NCI-H510A treated with DMSO at 0.1 percent for 48 hours (cell line): ENCODE measurements at places on chromosomes 7 and 10.

- DNase-seq: no peak
Measured at GRCh38 chr7:131895541-131896164, 339.2 kb upstream of the PODXL start.

DNA sequence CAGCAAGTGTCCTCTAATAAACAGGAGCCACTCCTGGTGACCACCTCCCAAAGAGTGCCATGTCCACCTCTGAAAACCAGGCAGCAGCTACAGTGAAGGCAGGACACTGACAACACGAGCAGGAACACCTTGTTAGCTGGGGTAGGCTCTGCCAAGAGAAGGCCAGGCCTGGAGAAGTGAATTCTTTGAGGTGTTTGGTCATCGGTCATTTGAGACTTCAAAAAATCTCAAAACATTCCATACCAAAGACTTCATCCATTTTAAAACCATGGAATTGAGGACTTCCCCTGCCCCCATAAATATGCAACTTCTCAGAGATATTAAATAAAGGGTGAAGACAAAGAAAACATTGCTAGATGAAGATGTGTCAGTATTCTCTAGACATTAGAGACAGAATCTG, 28.4 kb upstream of the OPALIN start:
- DNase-seq: no peak

DNA sequence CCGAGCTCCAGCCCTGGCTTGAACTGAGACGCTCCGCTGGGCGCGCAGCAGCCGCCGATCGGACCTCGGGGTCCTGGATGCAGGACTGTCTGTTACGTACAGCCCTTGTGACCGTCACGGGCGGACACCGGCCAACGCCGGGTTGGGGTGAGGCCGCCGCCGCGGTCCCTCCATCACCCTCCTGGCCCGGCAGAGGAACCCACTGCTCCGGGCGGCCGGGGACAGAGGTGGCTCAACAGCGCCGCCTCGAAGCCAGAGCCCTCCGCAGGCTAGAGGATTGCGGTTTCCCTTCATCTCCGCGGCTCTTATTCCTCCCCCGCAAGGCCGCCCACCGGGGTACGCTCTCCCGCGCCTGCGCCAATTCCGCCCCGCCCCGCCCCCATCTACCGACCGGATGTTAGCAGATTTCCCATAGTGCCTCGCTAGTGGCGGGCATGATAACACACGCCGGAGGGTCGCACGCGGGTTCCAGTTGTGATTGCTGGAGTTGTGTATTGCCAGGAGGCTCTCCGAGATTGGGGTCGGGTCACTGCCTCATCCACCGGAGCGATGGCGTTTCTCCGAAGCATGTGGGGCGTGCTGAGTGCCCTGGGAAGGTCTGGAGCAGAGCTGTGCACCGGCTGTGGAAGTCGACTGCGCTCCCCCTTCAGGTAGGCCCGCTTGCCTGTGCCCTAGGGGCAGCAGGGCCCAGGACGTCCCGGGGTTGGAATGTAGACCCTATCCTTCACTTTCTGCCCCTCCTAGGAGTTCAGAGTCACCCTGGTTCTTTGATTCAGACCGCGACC, at the start of gene TFAM:
TFAM (plus strand) TSS at position 412 of the 785 bp plus-strand sequence; CDS start at position 550, 138 bp downstream.
- DNase-seq: peak; percentile 78

DNA sequence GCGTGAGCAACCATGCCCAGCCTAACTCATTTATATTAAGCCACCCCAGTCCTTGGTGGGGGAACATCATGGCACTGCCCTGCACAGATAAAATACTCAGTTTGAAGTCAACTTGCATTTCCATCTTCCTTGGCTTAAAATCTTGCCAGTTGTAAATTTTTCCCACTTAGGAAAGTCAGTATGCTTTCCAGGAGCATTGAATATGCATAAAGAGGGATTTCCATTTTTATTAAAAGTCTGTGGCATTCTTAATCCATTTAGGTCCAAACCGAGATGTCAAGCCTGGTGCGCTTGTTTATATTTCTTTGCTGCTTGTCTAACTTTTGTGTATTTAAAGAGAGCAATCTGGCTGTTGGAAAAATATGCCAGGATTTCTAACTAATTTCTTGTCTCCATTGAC, 26.1 kb downstream of the MAP3K8 start:
- no peak for DNase-seq

DNA sequence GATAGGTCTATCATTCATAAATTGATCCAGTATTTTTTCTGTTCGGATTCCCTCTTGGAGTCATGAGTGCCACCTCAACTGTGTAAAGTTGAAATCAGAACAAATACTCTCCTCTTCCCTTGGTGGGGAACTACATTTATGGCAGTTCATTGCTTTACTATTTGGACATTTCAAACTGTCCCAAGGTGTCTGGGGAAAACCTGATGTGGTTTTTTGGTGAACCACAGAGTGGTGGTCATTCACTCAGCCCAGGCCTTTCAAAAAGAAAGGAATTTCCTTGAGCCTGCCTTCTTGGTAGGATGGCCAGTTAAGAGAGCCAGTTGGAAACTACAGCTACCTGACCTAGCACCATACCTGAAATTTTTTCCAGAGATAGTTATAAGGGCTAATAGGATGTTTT, 59.0 kb downstream of the ABCB1 start:
- no peak for DNase-seq

DNA sequence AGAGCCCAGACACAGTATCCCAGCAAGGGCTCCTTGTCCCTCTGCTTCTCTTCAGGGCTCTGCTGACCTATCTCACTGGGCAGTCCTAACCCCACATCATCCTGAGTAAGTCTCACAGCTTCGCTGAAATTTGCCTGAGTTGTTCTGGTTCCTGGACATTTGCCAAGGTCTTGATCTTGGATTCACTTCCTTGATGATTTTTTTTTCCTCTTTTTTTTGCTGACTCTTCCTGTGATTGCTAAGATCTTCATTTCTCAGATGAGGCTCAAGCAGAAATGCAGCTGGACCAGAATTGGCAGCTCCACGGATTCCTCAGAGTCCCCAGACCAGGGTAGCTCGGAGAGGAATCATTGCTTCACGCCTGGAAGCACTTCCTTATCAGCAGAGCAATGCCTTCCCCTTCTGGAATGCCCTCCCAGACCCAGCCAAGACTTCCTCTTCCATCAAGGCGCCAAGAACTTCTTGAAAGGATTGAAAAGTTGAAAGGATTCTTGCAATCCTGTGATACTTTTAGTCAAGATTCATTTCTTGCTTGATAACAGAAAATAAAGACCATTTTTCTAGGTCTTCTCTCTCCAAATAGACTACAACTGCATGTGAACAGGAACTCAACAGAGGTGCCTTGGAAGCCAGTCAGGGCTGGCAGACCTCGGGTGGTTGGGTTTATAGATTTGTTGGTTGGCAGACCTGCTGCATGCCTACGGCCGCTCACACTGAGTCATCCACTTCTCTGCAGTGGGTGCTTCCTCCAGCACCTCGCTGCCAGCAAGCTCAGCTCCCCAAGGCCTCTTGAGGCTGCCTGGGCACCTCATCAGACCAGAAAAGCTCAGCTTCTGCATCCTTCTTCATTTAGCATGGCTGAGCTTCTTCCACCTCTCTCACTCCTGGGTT, 8.8 kb upstream of the AFAP1L2 start:
- DNase-seq: no peak

- no peak for DNase-seq
Measured at GRCh38 chr10:98608411-98608810, 161.7 kb upstream of the HPS1 start.

GRCh38 chr7:51774178-51774577, 457.6 kb upstream of the COBL start:
- DNase-seq: no peak

GRCh38 chr10:34795334-34795733, 19.8 kb downstream of the PARD3 start:
- DNase-seq: no peak

DNA sequence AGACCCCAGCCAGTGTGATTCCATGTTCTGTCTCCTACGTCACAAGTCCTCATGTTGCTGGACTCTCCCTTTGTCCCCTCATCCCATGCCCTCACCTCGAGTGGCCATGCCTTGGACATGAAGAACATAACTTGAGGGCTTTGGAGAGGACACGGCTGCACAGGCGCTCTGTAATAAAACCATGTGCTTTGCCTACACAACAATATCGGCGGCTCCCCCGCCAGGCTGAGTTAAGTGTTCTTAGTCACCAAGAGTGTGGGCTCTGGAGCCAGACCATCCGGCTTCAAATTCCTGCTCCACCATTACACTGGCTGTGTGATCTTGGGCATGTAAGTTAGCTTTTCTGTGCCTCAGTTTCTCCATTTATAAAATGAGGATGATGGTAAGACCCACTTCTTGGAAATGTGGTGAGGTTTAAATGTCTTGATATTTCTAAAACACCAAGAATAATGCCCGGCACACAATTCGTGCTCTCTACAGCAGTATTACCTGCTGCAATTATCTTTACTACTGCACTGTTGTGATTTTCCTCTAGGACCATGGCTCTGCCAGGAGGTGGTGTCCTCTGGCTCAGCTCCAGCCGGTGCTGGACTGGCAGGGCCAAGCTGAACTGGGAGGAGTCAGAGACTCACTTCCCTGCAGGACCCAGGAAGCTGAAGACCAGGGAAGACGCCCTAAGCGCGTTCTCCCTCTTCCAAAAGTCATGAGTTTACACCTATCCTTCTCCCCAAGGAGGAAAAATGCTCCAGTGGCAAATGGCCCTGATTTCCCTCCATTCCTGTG, 15.7 kb downstream of the SLIT1 start:
- DNase-seq: peak; percentile 35

GRCh38 chr7:29995652-29996051, 6.1 kb upstream of the SCRN1 start:
- no peak for DNase-seq

DNA sequence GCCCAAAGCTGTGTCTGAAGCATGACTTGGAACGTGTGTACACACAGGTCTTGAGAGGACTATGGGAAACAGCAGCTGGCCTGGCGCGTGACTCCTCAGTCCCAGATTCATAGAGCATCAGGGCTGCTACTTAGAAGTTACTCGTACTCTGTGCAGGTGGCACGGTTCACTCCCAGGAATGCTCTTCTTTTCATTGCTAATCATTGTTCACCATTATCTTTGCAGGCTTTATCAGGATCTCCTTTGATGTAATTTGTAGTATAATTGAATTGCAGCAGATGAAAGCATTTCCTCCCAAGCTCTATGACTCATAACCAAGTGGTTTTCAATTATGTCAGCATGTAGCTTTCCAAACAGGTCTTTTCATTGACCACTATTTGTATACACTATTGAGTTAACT, 938.9 kb downstream of the NRG3 start:
- DNase-seq: peak; percentile 68
